ENCODE measurements at places on chromosomes 1 and 21. TPM values are rescaled to one million over a fixed set of nuclear protein-coding genes. Genes with fewer than 3 reads are reported as not detected.

The AMY2A gene
- total RNA-seq, result not detected

The RIPPLY3 gene
- not detected for total RNA-seq

The LRRC38 gene
- total RNA-seq, result not detected

The PKLR gene
- not detected for total RNA-seq

The EPS8L3 gene
- not detected for total RNA-seq

The LENEP gene
- total RNA-seq, result 4.3 TPM

The GABRD gene
- total RNA-seq, result not detected

The PTAFR gene
- total RNA-seq, result 2.0 TPM

The PTPN22 gene
- 24.6 TPM for total RNA-seq

The KIF26B gene
- not detected for total RNA-seq

The SGIP1 gene
- total RNA-seq, result not detected

The FCRL1 gene
- not detected for total RNA-seq

The CR1L gene
- not detected for total RNA-seq

The VSIG8 gene
- not detected for total RNA-seq

The CRNN gene
- not detected for total RNA-seq

The CFH gene
- 9.4 TPM for total RNA-seq

The EFNA1 gene
- total RNA-seq, result not detected

The NTPCR gene
- total RNA-seq, result 27.4 TPM

The S100A5 gene
- not detected for total RNA-seq

The MRPL37 gene
- total RNA-seq, result 158 TPM

The SLC44A3 gene
- total RNA-seq, result not detected

The SLC2A5 gene
- not detected for total RNA-seq

The DNALI1 gene
- not detected for total RNA-seq

The FMO4 gene
- 3.8 TPM for total RNA-seq

The BARHL2 gene
- total RNA-seq, result not detected

The CYP2J2 gene
- total RNA-seq, result not detected
